ENCODE measurements at places on chromosomes 1 and 21.

GRCh38 chr1:39800471-39800835 lies 11.8 kb upstream of the BMP8B start:
- DNase-seq, result no peak

GRCh38 chr1:243595527-243596210 lies 254.4 kb downstream of the AKT3 start:
- no peak for DNase-seq

DNA sequence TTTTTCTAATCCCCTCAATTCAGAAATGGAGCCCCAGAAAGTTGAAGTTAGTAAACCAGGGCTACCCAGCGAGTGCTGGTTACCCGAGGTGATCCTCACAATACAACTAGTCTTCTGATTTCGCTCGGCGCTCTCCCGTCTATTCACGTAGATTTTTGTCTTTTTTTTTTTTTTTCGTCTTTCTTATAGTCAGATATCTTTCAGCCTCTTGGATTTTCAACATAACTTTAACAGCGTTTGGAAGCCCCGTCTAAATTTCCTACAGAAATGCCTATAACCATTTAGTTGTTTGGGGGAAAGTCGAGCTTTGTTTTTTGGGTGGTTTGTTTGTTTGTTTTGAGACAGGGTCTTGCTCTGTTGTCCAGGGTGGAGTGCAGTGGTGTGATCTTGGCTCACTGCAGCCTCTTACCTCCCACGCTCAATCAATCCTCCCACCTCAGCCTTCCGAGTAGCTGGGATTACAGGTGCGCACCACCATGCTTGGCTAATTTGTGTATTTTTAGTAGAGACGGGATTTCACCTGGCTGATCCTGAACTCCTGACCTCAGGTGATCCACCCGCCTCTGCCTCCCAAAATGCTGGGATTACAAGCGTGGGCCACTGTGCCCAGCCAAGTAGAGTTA lies 818 bp upstream of the TMEM50B start:
- no peak for DNase-seq

DNA sequence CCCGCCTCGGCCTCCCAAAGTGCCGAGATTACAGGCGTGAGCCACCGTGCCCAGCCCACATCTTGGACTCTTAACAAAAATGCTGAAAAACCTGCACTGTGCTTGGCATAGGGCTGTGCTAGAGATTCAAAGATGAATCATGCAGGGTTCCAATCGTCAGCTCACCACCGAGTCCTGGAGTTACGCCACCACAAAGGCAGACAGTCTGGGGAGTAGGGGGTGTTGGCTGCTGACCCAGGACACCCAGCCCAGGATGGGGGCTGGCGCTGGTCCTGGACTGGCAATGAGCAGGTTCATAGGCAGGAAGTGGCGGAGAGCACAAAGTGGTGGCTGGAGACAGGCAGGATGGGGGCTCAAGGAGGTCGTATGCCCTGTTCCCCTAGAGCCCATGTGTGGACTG lies 16.0 kb downstream of the PSRC1 start:
- no peak for DNase-seq

GRCh38 chr1:71881611-71882010 lies 400.7 kb downstream of the NEGR1 start:
- no peak for DNase-seq

- no peak for DNase-seq
These were observed 23.1 kb upstream of the TNFRSF1B start for GRCh38 chr1:12143631-12144155.

DNA sequence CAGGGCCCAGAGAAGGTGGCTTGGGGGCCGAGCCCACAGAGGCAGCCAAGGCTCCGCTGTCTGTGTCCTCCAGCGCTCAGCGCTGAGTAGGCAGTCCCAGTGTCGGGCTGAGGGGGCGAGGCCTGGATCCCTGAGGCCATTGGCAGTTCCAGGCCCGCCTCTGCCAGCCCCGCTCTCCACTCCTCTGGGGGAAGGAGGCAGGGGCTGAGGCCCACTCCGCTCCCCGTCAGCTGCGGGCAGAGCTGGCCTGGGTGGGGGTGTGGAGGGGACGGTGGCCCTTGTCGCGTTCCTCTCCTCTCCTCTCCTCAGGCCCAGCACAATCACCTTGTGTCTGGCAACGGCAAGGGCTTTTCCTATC lies 132.8 kb downstream of the CASZ1 start:
- DNase-seq, result no peak

- no peak for DNase-seq
These were observed 209.3 kb upstream of the C1orf105 start for GRCh38 chr1:172211221-172211620.

- no peak for DNase-seq
These were observed 157.4 kb downstream of the TNFSF18 start for GRCh38 chr1:172893146-172893841.

- no peak for DNase-seq
These were observed 2.5 kb upstream of the MYBPH start for GRCh38 chr1:203178083-203178482.

- no peak for DNase-seq
These were observed 6.0 kb downstream of the CAPN9 start for GRCh38 chr1:230753191-230753585.

DNA sequence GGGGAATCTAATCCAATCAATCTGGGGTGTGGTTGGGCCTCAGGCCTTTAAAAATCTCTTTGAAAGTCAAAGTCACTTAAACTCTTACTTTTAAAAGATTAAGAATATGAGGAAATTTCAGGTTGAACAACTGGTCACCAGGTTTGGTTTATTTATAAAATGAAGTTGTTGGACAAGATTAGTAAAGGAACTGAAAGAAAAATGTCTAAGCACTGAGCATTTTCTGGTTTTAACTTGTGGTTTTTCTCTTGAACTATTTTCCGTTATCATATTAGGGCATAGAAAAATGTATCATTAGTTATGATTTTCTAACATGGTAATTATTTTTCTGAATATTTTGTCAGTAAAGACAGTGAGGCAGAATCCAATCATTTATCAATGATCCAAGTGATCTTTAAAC lies 49.6 kb downstream of the RGS2 start:
- no peak for DNase-seq

- no peak for DNase-seq
These were observed 10.5 kb downstream of the RO60 start for GRCh38 chr1:193069748-193070385.

- no peak for DNase-seq
These were observed 163.0 kb upstream of the LYPLAL1 start for GRCh38 chr1:219010720-219011119.

DNA sequence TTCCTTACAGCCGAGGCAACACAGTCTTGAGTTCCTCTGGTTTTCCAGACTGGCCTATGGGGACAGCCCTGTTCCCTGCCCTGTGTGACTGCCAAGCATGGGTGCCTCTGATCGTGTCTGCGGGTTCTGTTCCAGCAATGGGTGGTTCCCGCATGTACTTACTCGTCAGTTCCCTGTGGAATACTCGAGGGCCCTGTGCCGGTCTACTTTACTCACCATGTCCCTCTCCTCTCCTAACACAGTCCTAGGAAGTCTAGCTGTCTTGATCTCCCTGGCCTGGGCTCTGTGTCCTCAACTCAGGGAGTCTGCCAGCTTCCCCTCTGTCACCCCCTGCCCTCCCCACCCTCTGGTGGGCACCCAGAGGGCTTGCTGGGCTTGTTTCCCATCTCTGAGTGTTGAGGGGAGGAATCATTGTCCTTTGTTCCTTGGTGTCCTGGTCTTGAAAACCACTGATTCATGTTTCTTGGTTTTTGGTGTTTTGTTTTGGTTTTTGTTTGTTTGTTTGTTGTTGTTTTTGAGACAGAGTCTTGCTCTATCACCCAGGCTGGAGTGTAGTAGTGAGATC lies 36.0 kb downstream of the TRAPPC10 start:
- no peak for DNase-seq

- DNase-seq, result no peak
These were observed 102.5 kb downstream of the PLXNA2 start for GRCh38 chr1:208141610-208142192.

- DNase-seq, result no peak
These were observed 46.9 kb downstream of the DOP1B start for GRCh38 chr21:36203603-36203889.

DNA sequence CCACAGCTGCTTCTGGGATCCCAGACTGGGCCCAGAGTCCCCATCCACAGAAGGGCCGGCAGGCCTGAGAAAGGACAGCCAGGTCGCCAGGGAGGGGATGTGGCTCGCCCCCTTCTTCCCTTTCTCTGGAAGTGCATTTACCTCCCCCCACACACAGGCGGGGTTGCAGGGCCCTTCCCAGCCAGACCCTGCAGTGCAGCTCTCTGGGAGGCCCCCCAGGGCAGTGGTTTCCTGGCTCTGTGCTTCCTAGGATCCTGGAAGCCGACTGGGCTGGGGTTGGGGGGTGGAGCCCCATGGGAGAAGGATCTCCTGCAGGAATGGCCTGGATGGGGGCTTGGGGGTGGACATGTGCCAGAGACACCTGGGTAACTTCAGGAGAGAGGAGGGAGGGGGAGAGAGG lies 4.2 kb upstream of the COL6A1 start:
- no peak for DNase-seq

GRCh38 chr1:26863685-26864077 lies 732 bp downstream of the SFN start:
- DNase-seq, result no peak
